Hypothalamus (tissue), 51 donors: ENCODE measurements at places on chromosomes 7 and 10.

DNA sequence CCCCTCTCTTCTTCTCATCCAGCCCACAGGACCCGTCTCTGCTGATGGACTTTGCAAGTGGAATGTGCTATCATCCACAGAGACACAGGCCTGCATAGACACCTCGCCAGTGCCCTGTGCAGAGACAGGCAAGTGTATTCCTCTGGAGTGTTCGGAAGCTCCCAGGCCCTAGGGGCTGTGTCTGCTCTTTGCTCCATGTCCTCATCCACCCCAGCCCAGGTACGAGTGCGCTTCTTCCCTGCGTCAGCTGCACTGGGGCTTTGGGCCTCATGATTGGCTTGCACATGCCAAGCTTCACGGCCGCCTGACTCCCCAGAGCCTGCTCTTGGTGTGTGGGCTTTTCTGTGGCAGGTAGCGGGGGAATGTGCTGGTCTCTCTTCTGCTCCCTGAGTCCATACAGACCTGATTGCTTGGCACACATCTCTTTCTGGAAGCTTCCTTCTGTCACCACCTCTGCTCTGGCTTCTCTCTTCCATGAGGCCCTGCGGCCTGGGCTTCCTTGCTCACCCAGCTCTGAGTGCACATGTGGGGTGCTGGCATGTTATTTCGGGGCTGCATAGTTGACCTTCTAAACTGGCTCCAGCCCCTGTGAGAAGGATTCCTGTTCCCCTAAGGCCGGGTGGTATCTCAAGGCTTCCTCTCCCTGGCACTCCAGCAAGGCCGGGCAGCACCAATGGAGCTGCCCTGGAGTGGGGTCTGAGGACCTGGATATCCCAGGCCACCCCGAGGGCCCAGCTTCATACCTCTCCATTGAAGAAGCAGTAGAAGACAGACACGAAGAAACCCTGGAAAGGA lies 27.8 kb downstream of the CRHR2 start:
- no peak for DNase-seq

GRCh38 chr10:52442576-52442975 lies 128.5 kb downstream of the DKK1 start:
- DNase-seq, result no peak

- DNase-seq, result peak; percentile 12
Observed at GRCh38 chr7:129298268-129298893, 73.6 kb downstream of the AHCYL2 start.

DNA sequence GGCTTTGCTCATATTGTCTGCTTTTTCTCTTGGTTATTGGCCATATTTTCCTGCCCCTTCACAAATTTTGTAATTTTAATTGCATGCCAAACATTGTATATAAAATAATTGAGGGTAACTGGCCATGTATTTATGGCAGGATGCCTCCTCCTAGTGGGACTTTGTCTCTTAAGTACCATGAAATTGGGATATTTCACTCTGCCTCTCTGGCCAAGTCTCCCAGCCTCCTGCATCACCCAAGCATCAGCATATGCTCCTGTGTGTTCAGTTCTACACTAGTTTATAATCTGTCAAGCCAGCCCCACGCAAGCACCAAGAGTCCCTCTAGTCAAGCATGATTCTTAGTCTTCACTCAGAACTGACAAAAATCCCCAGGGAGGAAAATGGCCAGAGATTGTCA lies 44.2 kb upstream of the FHIP2A start:
- DNase-seq, result no peak

- DNase-seq, result no peak
Observed at GRCh38 chr10:16741540-16741939, 75.7 kb downstream of the RSU1 start.
